ENCODE measurements at places on chromosomes 12 and 14.

DNA sequence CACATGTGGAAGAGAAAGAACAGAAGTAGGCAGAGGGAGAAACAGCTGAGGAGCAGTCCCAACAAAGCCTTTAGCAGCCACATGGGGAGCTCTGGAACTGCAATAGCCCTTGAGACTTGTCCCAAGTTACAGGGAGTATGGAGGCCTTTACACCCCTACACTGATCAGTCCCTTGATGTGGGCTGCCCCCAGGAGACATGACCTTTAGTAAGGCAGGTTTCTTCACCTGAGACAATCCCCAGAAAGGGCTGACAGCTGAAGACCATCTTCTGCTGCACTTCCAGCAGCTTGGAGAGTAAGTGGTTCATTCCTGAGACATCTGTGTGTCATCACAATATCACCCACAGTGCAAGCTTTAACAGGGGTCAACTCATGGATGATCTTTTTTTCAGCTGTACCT lies 8.6 kb upstream of the SNAPC1 start:
- DNase-seq, result no peak

DNA sequence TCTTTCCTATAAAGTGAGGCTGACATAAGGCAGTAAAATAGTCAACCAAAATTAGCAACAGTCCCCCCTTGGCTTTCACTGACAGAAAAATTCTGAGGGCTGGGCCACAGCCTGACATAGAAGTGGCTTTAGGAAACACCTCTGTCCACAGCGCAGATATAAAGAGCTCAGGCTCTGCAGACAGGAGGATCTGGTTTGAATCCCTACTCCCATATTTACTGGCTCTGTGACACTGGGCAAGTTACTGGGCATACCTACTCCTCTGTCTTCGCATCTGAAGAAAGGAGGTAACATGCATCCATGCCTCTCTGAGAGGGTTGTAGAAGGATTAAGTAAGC lies 95.3 kb downstream of the STXBP6 start:
- DNase-seq, result no peak

DNA sequence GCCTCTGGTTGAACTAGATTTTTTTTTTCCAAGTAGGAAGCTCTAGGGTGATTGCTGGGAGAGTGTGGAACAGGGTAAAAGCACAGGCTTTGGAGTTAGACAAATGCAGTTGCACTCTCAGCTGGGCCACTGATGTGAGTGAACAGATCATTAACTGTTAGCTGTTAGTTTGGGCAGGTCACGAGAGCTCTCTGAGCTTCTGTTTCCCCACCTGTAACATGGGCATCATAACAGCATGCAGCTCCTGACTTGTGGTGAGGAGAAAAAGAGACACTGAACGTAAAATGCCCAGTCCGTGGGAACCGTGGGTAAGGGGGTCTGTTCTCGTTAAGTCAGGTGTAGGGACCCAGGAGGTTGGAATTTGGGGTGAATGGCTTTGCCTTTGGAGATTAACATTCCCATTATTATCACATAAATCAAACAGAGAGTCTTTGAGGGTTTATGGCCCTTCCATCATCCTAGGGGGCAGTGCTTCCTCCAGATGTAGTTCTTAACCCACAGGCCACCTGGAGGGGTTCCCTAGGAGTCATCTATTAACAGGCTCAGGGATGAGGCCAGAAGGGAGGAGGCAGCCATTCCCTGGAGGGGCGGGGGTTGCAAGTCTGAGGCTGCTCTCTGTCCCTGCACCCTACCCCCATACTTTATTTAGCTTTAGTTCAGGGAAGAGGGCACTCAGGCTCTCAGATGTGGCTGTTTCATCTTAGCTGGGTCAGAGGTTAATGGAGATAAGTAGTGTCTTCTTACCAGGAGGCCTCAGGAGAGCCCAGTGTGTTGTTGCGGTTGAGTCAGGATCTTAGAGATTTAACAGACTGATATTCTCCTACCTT lies 135.2 kb downstream of the DACT1 start:
- DNase-seq, result no peak

DNA sequence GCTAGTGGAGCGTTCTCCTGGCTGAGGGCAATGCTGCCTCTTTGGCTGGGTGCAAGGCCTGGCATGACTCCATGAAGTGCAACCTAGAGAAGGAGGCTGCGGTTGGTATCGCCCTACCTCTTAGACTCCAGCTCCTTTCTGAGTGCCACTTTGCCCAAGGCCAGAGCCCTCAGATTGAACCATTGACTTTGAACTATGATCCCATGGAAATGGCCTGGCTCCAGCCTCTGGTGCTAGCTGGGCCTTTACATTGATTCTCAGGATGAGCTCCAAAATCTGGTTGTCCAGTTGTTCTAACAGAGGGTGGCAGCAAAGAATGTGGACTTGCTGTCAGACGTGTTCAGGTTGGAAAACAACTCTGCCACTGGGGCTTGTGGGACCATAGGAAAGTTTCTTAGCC lies 16.1 kb upstream of the SMOC1 start:
- no peak for DNase-seq

- no peak for DNase-seq
Measured at GRCh38 chr12:103672401-103673119, 85.5 kb downstream of the STAB2 start.

- DNase-seq, result no peak
Measured at GRCh38 chr14:54478636-54479215, 10.1 kb downstream of the GMFB start.

GRCh38 chr12:132523576-132524331 lies 33.8 kb downstream of the FBRSL1 start:
- no peak for DNase-seq

DNA sequence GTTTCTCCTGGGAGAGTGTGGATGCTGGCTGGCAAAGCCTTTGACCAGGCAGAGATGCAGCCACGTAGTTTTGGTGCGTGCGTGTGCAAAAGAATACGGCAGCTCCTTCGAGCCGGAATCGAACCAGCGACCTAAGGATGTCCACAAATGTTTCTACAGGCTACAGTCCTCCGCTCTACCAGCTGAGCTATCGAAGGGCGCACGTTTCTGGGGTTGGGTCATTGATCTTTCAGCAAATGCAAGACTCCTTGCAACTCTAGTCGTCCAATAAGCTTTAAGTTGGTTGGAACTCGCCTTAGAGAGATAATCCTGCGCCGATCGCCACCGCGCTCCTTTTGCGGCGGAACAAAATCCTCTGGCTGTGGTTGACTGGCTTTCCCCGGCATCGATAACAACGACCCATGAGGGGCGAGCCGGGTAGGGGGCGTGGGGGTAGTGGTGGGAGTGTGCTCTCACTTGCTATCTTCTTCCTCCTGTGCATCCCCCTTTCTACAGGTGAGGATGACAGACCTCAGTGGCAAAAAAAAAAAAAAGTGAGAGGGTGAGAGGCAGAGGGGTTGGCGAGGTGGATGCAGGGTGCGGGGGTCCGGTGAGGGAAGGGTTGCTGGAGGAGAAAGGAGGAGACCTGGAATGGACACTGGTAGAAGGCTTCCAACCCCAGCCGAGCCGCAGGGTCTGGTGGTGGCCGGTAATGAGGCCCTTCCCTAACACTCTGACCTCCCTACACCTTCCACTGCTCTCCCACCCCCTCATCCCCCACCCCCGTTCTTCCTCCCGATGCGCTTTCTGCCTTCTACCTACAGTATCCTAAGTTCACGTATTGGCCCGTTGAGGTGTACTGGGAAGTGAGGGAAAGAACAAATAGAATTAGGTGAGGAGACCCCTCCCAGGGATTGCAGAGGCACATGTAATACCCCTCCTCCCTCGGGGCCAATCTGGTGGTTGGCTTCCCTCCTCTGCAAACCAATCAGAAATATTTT lies 11.8 kb upstream of the OR6S1 start:
- no peak for DNase-seq

DNA sequence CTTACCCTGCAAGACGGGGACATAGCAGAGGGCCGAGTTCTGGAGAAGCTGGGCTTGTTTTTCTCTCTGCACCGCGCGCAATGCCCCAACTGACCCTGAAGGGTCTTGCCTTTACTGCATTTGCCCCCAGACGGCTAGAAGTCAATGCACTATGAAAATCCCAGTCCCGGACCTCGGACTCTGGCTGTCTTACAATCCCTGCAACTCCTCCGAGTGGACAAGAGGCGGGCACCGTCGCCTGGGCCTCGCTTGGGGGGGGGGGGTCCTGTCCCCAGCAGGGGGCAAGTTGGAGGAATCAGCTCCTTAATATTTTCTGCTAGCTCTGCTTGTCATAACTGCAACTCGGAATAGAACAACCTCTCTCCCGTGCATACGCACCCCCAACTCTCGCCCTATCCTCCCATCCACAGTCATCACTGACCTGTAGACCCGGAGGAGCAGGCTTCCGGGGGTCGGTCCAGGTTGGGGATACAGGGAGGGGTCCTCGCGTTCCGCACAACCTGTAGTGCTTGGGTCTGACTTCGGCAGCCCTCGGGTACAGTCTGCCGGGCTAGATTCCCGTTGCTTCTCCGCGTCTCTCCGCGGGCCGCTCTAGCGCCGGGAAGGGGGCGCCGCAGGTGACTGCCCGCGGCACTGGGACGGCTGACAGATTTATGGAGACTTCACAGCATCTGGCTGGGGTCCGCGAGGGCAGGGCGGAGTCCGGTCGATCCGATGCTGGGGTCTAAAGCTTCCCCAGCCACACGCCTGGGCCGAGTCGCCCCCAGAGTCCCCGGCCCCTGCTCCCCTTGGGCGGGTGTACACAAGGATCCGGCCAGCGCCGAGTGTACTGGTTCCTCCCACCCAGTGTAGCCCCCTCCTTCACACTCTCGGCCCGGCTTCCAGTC lies 3.3 kb upstream of the PAX9 start:
- no peak for DNase-seq

GRCh38 chr14:68851078-68851477 lies 58.2 kb upstream of the ZFP36L1 start:
- DNase-seq, result no peak
